ENCODE measurements at places on chromosomes 6 and 20. TPM values are rescaled to one million over a fixed set of nuclear protein-coding genes. Genes with fewer than 3 reads are reported as not detected.

Gene MUC22
- not detected for total RNA-seq

Gene NRSN2
- total RNA-seq, result 8.0 TPM

- no peak for DNase-seq
Measured at GRCh38 chr6:6518631-6519427, 69.7 kb upstream of the LY86 start.

GRCh38 chr20:52426856-52427255 is 235.3 kb upstream of the ZFP64 start:
- DNase-seq, result no peak

- DNase-seq, result no peak
Measured at GRCh38 chr6:73227606-73228255, 2.4 kb upstream of the KHDC1L start.

DNA sequence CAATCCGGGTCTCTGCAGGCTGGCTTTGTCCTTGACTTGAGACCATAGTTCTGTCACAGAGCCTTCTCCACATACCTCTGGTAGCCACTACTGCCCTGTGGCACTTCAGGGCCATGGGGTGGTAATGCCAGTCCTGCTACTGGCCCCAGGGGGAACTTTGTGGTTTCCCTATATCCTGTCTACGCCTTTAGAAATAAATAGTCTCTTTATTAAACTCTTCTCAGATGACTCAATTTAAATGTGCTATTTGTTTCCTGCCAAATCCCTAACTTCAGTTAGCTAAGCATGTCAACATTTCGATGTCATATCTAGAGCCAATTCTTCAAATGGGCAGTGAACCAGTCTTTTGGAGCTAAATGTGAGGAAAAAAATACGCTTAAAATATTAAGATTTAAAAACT is 60.1 kb downstream of the SEL1L2 start:
- no peak for DNase-seq

DNA sequence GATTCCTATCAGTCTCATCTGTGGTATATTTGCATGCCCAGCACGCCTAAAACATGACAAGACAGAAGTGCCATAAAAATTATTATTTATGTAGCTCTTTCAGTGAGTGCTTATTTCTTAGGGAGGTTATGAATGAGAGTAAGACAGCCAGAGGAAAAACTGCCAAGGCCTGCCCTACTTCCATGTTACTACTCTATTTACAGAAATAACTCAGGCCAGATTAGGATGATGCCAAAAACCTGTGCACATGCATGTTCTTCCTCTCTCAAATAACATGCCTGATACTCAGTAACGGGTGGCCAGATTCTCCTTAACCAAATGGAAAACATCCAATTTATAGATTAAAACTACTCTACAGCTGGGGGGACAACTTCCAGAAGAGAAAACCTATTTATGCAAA is 45.7 kb downstream of the ILRUN start:
- no peak for DNase-seq

DNA sequence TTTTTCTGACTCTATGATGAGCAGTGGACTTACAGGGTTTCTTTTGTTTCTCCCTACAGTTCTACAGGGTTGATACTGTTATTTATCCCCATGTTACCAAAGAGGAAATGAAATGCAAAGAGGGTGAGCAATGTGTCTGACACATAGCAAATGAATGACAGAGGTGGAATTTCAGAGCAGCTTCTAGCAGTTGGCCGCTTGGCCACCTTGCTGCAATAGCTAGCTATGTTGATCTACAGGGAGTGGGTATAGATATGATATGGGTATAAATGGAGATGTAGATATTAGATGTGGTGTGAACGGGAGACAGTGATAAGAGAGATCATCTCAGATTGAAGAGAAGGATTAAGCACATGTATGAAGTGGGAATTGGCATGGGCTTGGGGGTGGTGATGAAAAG is 10.9 kb upstream of the SLC22A3 start:
- DNase-seq, result no peak

DNA sequence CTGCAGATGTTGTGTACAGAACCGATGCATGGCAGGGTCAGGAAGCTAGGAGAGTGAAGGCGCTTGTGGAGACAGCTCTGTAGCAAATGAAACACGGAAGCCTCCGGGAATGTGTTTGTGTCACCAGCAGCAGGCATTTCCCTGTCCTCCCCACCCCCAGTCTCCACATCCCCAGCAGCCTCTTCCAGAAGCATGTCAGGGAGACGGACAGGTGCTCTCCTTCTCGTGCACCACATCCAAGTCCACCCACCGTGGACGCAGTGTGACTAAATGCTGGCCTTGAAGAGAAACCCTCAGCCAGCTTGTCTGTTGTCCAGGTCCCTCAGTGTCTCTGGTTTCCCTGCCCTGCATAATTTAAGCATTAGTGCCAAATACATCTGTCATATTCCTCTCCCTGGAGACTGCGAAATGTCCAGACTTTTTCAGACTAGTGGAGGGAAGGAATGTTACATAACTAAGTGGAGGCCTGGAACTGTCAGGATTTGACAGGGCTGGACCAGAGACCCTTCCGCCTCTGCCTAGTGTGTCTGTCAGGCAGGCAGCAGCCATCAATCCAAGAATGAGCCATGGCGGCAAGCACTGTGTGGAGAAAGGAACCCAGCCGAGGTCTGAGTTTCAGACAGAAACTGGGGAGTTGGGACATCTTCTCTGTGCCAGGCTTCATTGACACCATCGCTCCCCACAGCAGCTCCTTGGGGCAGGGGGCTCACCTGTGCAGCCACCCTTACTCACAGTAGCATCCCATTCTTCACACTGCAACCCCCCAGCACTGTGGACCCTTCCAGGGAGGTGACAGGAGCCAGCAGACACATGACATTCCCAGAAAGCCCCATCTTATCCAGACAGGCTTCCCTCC is 26.6 kb upstream of the PI16 start:
- DNase-seq, result no peak

Data from activated CD8-positive, alpha-beta T cell treated with anti-CD3 and anti-CD28 coated beads for 36 hours (primary cell).